Suppressor macrophage (primary cell): ENCODE measurements at places on chromosomes 7 and 10.
A peak's percentile ranks its signal among the peaks of the same experiment; 100 is the strongest.

DNA sequence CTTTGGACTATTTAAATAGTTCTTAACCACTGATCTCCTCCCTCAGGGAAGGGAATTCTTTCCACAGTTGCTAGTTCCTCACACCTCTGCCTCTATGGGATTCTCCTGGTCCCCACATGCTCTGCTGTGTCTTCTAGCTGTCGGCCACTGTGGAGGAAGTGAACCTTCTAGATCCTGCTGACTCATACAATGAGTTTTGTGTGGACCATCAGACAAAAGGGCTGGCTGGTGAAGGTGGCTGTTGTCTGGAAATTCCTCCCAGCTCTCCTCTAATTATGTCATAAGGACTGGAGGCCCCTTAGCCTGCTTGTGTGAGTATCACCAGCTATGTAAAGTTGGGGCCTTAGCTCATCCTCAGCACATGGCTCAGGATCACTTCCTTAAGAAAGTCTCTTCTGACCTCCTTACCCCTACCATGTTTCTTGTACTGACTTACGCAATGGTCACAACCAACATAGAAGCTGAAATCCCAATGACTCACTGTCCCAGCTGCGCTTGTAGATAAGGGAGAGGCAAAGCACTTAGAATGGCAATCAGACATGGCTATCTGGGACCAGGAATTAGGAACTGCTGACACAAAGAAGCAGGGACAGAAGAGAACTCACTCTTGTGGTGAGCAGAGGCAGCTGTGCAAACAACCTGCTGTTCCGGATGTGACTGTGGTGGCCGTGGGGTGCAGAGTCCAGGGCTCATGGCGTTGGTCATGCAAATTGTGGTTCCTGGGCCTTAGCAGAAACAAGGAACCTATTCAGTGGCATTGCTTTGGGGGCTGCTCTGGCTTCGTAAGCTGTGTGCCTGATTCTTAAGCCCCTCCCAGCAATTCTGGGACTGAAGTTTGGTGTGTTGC is 2.5 kb upstream of the MACC1 start:
- peak; percentile 97 for DNase-seq

DNA sequence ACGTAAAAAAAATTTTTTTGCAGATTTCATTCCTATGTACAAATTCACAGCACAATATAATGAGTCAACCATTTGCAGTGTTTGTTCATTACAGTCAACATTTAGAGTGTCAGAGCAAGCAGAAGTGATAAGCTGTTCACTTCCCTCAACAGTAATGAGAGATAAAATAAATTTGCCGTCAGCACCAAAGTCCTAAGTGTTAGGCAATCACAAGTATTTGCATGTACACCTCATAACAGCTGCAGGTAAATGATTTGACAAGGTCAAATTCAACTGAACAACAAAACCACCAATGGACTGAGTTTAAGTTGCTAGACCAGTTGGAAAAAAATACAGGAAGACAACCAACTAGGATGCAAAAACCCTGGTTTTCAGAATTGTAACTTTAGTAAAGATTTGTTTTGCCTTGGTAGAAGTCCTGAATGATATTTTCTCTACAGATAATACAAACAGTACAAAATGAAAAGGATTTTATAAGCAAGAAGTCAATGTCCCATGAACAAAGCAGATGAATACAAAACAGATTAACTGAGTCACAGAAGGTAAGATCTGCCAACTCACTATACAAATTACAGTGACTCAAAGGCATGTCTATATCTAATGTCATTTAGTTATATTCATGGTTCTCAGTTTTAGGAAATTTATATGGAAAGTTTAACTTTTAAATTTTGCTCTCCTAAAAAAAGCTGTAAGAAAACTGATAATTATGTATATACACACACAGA is 10.4 kb downstream of the RAPGEF5 start:
- no peak for DNase-seq

DNA sequence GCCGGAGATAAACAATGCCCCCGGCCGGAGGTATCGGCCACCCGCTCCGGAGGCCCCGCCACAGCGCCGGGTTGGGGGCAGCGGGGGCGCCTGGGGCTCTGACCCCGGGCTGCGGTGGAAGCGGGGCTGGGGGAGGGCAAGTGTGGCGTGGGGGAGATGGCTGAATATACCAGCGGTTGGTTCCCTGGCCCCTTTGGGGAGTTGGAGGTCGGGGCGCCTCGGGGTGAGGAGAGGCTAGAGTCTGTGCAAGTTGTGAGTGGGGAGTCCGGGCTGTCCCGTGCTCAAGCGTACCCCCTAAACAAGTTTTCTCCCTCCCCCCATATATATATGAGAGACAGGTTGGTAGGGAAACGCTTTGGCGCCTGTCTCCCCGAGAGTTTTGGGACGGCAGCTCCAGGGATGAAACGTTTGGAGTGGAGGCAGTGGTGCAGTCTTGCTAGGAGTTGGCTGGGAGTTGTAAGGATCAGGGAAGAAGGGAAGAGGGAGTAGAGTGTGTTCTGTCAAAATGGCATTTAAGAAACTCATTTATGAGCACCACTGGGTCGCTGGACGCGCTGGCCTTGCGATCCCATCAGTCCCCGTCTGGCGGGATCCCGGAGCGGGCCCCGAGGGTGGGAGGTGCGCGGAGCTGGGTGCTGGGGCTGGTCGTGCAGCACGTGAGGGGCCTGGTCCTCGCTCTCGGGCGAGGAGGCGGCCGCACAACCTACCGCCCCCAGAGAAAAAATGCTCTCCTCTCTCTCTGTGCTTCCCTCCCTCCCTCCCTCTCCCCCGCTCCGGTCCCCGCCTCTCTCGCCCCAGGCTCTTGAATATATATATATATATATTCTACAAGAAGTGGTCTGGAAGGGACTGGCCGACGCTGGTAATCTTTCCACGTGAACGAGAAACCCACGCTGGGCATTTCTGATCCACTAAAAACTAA is 1.1 kb downstream of the TET1 start:
- DNase-seq, result no peak

- no peak for DNase-seq
Observed at GRCh38 chr7:20132585-20132984, 84.6 kb downstream of the MACC1 start.

- no peak for DNase-seq
Observed at GRCh38 chr10:11141571-11142091, 124.0 kb downstream of the CELF2 start.

- no peak for DNase-seq
Observed at GRCh38 chr10:95415621-95416031, 124.8 kb upstream of the PDLIM1 start.

DNA sequence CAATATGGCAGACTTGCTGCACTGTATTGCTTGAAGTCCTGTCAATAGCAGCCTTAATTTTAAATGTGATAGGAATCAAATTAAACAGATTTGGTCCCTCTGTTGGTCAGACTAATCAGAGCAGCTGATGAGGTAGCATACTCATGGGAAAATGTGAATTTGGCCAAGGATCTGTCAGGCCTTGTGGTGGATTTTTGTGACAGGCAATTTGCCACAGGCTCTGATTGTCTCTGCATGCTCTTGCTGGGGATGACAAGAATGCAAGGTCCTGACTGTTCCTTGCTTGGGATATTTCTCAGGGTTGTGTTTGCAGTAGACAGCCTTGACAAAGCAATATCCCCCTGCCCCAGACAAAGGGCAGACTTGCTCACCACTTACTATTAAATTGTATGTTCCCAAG is 41.5 kb upstream of the GARS1 start:
- no peak for DNase-seq

- DNase-seq, result no peak
Observed at GRCh38 chr10:29414501-29414900, 125.6 kb downstream of the LYZL1 start.

DNA sequence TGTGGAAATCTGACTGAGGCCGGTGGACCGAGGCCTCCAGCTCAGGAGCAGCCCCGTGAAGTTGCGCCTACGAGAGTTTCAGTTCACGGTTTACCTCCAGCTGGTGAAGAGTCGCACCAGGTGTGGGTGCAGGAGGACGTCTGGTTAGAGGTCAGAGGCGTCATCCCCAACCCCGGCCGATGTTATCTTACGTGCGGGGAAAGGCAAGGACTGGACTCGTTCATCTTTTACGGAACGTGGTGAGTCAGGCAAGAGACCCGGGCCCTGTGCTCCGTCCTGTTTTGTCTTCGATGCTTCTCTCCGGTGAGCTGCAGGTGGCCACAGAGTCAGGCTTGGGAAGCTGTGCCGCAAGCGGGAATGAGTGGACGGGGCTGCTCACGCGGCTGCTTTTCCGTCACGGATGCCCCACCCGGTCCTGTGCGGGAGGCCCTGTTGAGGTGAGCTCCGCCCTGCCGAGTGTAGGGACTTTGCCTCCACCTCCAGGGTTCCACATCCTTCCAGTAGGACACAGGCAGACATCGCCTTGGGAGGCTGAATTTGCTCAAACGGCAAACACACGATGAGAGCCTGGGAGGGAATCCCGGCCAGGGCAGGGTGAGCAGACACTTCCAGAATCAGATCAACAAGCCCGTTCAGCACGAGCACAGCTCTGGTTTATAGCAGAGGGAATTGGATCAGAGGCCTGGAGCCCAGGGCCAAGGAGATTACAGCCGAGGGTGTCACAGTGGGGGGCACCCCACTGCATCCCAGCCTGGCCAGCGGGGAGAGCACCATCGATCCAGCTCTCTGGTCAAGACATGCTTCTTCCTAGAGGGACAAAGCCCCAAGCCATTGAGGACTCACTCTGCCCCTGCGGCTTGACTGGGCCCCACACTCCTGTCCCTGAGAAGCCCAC is 50.1 kb upstream of the INPP5A start:
- no peak for DNase-seq

- no peak for DNase-seq
Observed at GRCh38 chr7:92282930-92283329, 37.2 kb downstream of the ANKIB1 start.

DNA sequence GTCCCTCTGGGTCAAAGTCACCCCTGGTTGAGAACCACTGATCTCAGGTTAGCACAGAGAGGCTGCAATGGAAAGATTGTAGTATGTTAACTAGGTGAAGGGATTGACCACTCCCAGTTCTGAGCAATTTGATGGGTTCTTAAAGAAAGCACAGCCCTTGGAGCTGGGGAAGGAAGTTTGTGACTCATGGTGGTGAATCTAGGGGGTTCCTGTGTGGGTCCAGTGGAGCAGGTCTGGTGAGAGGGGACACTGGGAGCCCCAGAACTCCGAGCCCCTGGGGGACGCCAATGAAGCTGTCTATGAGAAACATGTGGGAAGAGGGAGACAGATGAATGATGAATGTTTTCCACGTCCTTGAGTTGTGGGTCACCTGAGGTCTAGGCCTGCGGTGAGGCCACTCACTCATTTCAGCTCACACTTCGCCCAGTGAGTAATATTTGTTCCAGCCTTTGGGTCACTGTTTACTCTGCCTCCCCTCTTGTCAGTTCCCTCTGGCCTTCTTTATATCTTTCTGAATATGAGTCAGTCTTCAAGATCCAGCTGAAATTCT is 341.9 kb downstream of the LRMDA start:
- no peak for DNase-seq

DNA sequence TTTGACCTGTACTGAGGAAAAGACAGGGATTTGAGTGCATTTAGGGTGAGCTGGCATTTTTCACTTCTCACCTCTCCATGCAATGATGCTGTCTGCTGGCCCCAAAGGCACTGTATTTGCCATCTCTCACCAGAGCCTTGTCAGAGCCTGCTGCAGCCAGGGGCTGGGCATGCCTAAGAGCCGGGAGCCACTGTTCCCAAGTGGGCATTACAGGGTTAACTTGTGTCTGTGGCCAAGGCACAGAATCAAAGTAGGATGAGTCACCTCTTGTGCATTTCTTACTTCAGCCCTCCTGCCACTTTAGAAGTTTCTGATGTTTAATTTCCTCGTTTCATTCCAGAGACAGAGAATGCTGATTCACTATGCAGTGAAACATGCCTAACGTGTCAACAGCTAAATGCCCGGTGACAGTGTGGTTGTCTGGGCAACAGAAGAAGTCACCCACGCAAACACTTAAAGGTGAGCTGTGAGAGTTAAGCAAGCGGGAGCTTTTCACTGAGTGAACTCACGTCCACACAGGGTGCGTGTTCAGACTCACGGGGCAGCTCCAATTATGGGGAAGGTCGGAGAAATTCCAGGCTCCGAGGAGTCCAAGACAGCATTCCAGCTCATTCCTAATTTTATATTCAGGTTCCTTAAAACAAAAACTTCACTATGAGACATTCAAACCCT is 57.1 kb upstream of the IGFBP3 start:
- DNase-seq, result no peak

GRCh38 chr10:67612577-67613537 is 83.1 kb downstream of the CTNNA3 start:
- no peak for DNase-seq

GRCh38 chr10:43204943-43205671 is 61.8 kb downstream of the RASGEF1A start:
- DNase-seq, result peak; percentile 73
